ENCODE measurements at places on chromosomes 5 and 9.

DNA sequence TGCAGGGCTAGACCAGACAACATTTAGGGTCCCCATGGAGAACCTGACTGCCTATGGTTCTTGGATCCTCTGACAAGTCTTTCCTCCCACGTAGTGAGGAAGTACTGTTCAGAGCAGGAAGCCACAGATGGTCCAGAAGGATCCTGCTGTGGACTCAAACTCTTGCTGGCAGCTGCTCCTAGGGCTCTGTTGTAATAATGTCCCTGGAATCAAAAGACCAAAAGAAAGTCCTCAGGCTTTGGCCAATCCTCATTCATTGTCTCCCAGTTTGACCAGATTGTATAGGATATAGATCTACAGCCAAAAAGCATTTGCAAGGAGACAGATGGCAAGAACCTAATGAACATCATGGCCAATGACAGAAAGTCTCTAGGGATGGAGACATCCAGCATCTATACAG, 53.9 kb downstream of the SEMA6A start:
- DNase-seq, result peak; percentile 6

DNA sequence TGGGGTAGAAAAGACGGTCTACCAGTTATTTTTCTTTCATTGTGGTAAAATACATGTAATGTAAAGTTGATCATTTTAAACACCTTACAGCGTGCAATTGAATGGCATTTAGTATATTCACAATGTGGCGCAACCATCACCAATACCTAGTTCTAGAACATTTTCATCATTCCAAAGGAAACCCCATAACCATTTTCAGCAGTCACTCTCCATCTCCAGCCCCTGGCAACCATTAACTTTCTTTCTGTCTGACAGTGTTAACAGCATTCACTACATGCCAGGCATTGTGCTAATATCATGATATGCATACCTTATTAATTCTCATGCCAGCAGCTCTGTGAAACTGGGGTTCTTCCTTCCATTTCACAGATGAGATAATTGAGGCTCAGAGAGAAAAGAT, 32.0 kb downstream of the PTGS1 start:
- no peak for DNase-seq

- peak; percentile 93 for DNase-seq
Measured at GRCh38 chr9:70020991-70021571, 22.6 kb upstream of the MAMDC2 start.

GRCh38 chr9:112817860-112818203, 67.3 kb downstream of the SNX30 start:
- no peak for DNase-seq

- no peak for DNase-seq
Measured at GRCh38 chr5:133497608-133498348, 114.6 kb downstream of the FSTL4 start.

GRCh38 chr5:138981131-138981530, 106.0 kb upstream of the LRRTM2 start:
- DNase-seq, result peak; percentile 47

GRCh38 chr5:156387391-156387790, 60.4 kb downstream of the SGCD start:
- DNase-seq, result no peak

- DNase-seq, result no peak
Measured at GRCh38 chr5:73160239-73160671, 12.7 kb upstream of the TMEM174 start.

DNA sequence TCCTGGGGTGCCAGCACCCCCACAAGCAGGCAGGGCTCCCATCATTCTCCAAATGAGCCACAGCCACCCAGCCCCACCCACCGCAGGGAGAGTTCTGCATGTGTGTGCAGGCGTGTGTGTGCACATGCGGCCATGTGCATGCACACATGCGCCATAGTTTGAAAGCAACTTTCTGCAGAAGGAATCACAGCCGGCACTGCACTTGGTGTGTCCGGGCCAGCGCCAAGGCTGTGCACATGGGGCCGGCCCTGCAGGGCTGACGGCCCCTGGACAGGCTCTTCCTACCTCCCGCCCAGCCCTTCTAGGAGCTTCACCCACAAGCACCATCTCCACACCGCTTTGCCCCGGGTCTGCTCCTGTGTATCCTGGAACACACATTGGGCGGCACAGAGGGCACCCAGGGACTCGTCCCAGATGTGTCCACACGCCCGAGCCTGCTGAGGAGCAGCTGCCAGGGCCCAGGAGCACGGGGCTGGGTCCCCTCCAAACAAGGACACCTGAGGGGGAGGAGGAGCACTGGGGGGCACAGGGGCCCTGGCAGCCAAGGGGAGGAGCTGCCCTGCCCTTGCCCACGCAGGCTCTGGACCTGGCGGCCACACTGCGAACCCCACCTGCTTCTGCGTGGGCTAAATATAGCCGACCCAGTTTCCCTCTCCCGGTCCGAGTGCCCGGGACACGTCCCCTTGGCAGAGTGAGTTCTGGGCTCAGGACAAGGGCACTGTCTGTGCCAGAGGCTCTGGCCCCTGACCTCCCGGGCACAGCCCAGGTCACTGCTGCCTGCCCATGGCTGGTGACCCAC, 19.1 kb downstream of the TPPP start:
- DNase-seq, result no peak

DNA sequence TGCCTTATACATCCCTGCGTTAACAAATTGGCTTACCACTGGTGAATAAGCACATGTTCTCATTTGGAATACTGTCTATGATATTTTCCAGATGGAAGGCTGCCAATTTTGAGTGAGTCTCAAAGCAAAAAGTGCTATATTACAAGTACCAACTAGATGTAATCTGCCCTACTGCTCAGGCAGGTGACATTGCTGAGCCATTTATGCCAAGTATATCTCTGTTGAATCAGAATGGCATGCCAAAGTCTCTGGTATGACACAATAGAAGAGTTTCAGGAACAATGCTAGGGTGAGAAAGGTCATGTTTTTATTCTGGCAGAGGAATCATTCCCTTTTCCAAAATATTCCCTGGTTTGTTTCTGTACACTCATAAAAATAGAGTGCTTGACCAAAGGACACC, 356.5 kb downstream of the CDH9 start:
- no peak for DNase-seq

GRCh38 chr5:99004960-99005359, 76.2 kb upstream of the CHD1 start:
- DNase-seq, result peak; percentile 6

DNA sequence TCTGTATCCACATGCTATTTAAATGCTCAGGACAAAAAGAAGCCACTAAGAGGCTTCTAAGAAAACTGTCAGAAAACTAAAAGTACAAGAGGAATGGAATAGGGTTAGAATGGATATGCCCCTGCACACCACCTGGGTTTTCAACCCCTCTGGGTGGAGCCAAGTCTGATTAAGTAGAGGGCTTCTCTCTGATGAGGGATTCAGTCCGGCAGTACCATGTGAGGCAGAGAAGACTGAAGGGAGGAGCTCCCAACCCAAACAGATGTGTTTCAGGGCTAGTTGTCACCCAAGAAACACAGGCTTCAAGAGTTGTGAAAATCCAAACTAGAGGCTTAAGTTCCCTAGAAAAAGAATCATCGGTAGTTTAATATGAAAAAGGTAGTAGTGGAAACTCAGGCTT, 12.5 kb downstream of the NREP start:
- DNase-seq, result no peak

DNA sequence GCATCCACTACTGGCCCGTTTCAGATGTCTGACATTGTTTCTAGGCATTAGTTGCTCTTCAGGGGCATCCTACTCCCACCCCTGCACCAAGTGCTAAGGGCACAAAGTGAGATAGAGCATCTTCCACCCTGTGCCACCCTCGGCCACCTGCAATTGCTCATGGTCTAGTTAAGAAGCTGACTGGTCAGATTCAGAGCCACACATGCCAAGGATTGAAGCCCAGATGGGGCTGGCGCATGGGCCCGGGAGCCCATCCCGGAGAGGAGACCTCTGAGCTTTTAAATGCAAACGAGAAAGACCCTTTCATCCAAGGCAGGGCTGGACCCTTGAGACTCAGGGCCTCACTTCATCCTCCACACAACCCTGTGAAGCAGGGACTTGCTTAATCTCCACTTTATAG, 28.5 kb downstream of the HRH2 start:
- DNase-seq, result no peak

GRCh38 chr9:20753761-20754160, 69.7 kb downstream of the FOCAD start:
- DNase-seq, result peak; percentile 49

- no peak for DNase-seq
Measured at GRCh38 chr9:107838766-107839165, 349.2 kb upstream of the KLF4 start.

DNA sequence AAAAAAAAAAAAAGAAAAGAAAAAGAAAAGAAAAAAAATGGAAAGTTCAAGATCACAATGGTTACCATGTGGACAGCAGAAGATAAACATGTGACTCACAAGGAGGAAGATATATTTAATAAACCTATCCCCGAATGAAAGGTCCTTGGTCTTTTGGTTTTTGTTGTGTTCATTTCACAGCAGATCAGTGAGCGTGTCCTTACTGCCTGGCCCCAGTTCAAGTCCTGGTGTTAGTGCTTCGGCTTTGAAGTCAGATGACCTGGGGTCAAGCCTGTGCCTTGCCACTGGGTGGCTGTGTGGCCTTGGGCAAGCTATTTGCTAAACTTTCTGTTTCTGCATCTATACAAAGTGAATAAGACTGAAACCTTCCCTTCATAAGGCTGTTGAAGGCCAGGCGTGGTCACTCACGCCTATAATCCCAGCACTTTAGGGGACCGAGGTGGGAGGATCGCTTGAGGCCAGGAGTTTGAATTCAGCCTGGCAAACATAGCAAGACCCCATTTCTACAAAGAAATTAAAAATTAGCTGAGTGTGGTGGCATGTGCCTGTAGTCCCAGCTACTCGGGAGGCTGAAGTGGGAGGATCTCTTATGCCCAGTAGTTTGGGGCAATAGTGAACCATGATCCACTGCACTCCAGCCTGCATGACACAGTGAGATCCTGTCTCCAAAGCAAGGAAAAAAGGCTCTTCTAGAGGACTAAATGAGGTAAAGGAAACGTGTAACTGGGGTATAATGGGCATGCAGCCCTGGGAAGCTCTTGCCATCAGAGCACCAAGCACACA, 94.5 kb upstream of the SPATA31D4 start:
- DNase-seq, result peak; percentile 23

GRCh38 chr9:104833696-104834095, 69.8 kb downstream of the NIPSNAP3B start:
- no peak for DNase-seq

GRCh38 chr5:42858687-42859086, 47.0 kb upstream of the SELENOP start:
- DNase-seq, result no peak

DNA sequence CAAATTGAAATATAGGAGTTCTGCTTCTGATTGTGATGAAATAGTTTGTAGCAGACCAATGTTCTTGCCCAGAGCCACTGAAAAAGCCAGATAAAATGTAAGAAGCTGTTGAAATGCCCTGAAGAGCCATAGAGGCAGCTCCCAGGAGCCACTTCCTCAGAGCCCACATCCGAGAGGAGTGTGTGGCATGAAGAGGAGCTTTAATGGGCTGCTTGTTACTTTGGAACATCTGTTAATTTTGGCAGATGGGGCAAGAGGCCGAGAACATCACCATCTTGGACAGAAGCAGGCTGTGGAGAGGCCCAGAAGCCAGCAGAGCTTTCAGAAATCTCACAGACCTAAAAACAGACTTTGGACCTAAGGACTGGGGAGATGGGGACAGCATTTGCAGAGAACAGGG, 370.8 kb downstream of the GADD45G start:
- no peak for DNase-seq

DNA sequence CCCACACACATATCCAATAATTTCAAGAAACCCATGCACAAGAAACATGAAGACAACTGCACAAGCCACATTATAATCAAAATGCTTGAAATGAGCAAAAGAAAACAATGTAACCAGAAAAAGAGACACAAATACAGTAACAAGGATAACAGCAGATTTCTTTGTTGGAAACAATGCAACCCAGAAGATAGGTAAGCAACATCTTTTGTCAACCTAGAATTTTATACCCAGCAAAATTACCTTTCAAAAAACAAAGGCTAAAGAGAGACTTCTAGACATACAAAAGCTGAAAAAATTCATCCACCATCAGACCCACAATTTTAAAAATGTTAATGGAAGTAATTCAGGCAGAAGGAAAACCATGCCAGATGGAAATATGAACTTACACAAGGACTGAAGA, 5.0 kb upstream of the COL23A1 start:
- no peak for DNase-seq

DNA sequence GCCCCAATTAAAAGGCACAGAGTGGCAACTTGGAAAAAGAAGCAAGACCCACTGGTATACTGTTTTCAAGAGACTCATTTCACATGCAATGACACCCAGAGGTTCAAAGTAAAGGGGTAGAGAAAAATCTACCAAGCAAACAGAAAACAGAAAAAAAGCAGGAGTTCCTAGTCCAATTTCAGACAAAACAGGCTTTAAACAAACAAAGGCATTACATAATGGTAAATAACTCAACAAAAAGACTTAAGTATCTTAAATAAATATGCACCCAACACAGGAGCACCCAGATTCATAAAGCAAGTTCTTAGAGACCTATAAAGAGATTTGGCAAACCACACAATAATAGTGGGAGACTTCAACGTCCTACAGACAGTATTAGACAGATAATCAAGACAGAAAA, 215.8 kb downstream of the SLCO4C1 start:
- DNase-seq, result no peak

- DNase-seq, result no peak
Measured at GRCh38 chr9:38434853-38435252, 10.6 kb upstream of the IGFBPL1 start.

- peak; percentile 99 for DNase-seq
Measured at GRCh38 chr5:136018814-136019783, 9.7 kb upstream of the TGFBI start.

- DNase-seq, result no peak
Measured at GRCh38 chr5:59694411-59694810, 199.1 kb downstream of the PDE4D start.

- DNase-seq, result no peak
Measured at GRCh38 chr5:10832987-10833386, 72.0 kb upstream of the DAP start.

DNA sequence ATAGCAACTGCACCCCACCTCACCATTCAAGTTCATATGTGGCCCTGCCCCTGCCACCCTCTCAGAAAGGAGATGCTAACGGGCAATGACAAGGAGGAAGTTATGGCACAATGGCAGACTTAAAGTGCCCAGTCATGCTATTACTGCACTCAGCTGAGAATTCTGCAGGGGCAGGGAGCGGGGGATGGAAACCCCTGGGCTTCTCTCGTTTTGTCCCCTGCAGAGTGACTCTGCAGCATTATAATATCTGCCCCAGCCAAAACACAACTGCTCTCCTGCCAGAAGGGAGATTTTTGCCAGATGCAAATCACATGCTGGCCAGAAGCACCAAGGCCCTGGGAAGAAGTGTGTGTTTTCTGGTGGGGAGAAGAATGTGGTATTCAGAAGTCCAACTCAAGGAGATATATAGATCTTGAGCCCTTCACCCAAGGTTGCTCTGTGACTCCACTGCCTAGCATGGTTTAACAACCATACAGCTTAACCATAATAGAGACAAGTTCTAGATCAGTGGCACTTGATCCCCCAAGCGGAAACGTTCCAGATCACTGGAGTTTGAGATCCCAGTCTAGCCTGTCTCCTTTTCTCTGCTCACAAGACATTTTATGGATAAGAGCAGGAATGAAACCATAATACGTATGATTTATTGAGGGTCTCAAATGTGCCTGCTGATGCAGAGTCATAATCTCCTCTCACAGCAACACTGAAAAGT, 207.0 kb upstream of the MAP3K1 start:
- DNase-seq, result no peak
